Dermis microvascular lymphatic vessel endothelial cell (primary cell): ENCODE measurements at places on chromosomes 2 and 18. TPM values are rescaled to one million over a fixed set of nuclear protein-coding genes. Genes with fewer than 3 reads are reported as not detected.
A peak's percentile ranks its signal among the peaks of the same experiment; 100 is the strongest.

DNA sequence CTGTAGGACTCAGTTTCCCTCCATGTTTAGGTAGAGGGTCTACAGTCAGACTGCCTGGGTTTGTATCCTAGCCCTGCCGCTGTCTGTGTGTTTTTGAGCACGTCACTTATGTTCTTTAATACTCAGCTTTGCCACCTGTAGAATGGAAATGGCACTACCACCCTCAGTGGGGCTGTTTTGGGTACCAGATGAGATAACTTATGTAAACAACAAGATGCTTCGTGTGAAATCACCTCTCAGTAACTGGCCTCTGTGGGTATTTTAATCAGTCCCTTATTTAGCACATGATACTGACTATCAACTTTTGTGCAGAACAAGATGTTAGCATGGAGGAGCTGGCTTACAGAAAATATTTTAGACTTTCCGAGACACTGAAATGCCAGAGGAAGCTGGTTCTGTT lies 296.0 kb downstream of the LRRTM1 start:
- DNase-seq, result no peak

GRCh38 chr2:151899156-151899555 lies 70.9 kb upstream of the ARL5A start:
- DNase-seq, result no peak

DNA sequence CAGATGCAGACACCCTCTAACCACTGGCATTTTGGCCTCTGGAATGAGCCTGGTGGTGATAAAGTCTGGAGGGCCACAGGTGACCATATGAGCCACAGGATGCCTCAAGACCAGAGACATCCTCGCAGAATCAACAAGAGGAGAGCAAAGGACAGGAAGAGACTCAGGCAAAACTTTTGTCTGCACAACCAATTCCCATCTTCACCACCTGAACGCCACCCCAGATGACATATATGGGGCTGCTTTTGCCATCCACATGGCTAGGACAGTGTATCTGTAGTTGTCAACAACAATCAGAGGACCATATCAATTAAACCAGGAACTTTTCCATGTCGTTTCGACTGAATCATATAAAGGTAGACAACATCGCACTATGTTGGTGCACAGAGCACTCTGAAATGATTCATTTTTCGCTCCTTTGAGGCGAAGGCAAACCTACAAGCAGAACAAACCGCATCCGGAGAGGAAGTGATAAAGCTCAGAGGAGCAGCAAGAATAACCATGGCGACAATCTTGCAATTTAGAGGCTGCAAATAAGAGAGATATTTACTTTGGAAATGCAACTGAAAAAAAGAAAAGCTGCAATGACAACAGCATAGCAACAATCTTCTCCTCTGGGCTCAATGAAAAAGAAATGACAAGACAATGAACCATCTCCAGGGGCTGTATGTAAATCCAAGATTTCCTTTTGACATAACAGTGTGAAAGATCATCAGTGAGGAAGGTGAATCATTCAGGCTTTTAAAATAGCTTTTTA lies 204.5 kb downstream of the ARL4C start:
- no peak for DNase-seq

GRCh38 chr2:207313947-207314346 lies 148.2 kb upstream of the KLF7 start:
- DNase-seq, result no peak

GRCh38 chr2:195592105-195592504 lies 64.9 kb upstream of the SLC39A10 start:
- DNase-seq, result no peak

- DNase-seq, result no peak
These were observed 145.4 kb downstream of the DCDC2C start for GRCh38 chr2:3848776-3849175.

- DNase-seq, result peak; percentile 75
These were observed 78.1 kb downstream of the PIEZO2 start for GRCh38 chr18:11071300-11071699.

GRCh38 chr2:177244244-177244771 lies 20.2 kb downstream of the NFE2L2 start:
- DNase-seq, result no peak

DNA sequence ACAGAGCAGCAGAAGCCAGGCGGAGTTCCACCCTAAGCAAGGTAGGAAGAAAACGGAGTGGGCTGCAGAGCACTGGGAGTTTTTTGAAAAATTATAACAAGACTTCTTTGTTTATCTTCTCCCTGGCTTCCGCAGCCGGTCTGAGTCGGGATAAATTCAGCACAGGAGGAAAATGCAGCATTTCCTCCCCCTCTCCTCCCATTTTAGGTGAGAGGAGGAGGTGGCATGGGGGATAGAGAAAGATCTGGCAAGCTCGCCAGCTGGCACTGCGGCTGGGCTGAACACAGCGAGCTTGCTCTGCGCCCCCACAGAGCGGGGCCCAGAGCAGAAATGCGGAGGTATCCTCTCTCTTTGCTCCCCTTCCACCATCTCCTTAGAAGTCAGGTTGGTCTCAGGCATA lies 17.7 kb upstream of the CHRNA1 start:
- no peak for DNase-seq

DNA sequence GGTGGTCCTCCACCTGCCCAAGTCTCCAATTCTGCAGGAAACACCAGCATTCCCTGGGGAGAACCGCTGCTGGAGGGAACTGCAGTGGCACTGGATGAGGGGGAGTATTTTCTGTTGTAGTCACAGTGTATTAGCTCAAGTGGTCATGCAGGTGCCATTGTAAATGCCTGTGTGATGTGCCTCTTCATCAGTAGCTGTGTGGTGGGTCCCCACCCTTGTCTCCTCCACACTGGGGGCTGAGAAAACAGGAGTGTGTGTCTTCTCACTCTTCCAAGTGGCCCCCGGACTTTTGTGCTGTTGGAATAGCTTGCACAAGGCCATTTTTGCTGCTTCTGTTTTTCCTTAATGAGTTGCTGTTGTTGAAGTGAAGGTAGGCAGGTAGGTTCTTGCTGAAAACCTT lies 8.7 kb downstream of the NCK2 start:
- no peak for DNase-seq

GRCh38 chr2:64888591-64889309 lies 100.4 kb upstream of the SLC1A4 start:
- peak; percentile 50 for DNase-seq

- DNase-seq, result no peak
These were observed 230.6 kb upstream of the LRATD1 start for GRCh38 chr2:14401873-14402272.

DNA sequence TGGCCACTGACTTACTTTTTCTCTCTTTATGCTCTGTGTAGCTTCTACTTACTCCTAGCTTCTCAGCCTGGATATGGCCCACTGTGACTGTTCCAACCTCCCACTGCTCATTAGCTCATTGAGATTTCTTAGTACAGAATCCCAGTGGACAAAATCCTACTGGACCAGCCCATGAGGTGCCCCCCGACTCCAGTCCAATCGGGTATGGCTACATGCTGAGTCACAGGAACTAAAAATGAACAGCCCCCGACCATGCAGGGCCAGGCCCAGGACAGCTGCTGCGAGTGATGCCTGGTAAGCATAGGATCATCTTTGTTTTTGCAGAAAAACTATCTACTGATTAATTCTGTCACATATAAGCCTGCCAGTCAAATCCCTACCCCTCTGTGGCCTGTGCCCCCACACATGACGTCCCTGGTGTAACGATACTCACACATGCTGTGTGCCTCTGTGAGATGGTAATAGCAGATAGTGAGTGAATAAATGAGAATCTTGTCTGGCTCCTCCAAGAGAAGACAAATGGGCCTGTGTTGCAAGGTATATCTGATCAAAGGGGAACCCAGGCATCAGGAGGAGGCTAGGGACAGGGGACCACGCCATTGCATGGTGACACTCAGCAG lies 85.9 kb upstream of the KLF7 start:
- no peak for DNase-seq

DNA sequence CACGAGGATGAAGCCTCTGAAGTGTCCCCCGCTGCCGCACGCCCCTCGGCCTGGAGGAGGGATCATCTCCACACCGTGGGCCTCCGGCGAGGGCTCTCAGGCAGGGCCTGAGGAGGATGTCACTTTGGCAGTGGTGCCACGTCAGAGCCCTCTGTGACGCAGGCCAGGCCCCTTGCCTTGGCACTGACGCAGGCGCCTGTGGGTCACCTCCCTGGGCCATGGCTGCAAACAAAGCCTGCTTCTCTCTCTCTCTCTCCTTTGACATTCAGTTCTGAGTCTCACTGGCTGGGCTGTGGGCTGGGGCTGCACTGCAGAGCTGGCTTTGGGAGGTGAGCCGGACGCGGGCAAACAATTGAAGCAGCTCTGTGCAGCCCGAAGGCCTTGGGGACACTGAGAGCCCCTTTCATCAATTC lies 273.7 kb downstream of the TWIST2 start:
- DNase-seq, result no peak

- no peak for DNase-seq
These were observed 55.1 kb downstream of the AAK1 start for GRCh38 chr2:69588403-69588802.

- DNase-seq, result peak; percentile 19
These were observed 79.6 kb downstream of the OSBPL6 start for GRCh38 chr2:178273787-178274360.

DNA sequence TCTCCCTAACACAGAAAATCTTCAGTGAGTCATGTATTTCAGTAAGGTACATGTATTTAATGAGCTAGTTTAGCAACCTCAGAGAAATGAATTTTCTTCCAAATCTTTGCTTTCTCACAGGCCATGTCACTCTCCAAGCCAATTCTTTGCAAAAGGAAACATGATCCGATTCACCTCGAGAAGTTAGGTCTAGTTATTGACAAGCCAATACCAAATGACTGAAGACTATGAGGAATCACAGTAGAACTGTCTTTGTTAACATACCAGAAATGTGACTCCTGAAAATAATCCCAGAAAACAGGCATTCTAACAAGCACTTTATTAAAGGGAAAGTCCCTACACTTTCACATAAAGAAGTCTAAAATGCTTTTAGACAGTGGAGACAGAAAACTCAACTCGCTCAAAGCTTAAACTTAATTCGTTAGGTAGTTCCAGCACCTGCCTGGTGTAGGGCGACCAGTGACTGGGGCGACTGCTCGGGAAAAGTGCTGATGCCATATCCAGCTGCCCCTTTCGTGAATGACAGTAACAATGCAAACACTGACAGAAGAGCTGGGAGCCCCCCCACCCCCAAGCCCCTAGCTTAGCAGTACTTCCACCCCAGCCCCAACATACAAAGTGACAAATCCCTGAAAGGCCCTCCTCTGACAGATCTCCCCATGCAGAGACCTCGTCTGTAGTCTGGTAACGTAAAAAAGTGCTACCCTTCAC lies 1.8 kb downstream of the MEMO1 start:
- DNase-seq, result no peak

DNA sequence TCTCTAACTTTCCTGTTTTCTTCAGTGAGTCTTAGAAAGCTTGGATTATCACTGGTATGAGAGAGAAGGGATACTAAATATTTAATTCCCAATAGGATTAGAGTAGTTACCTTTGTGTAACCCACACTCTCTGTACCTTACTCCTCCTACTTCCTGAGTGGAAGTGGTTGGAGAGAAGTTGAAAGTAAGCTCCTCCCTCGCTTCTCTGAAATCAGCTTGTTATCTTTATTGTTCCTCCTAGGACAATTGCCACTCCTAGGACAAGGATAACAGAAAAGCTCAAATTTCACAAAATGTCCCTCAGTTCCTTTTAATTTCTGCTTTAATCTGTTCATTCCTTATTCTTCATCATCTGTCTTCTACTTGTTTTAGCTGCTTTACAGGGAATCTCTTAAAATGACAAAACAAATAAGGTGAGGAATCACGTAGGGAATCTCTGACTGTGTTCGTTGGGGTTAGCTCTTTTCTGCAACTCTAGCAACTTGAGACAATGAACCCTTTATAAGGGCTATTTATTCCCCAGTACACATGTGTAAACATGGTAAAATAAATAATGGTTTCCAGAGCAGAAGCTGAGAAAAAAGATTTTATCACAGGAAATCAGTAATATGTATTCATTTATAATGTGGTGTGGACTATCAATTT lies 8.6 kb downstream of the ITPRID2 start:
- no peak for DNase-seq

DNA sequence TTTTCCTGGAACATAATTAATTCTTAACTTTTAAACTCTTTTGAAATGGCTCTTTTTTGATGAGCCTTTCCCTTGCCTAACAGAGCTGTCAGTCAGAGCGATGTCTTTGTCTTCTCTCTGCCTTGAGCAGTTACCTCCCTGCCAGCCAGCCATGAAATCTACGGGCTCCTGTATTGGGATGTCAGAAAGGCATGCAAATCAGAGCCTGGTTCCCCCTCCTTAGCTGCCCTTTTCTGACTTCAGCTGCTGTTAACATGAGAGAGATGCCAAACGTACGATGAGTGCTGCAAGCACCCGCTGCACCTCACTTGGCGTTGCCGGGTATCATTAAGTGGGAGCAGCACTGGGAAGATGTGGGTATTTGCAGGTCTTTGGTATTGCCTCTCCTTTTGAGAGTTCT lies 131.4 kb upstream of the BOD1L2 start:
- no peak for DNase-seq

GRCh38 chr18:11883153-11883552 lies 25.0 kb downstream of the MPPE1 start:
- no peak for DNase-seq

DNA sequence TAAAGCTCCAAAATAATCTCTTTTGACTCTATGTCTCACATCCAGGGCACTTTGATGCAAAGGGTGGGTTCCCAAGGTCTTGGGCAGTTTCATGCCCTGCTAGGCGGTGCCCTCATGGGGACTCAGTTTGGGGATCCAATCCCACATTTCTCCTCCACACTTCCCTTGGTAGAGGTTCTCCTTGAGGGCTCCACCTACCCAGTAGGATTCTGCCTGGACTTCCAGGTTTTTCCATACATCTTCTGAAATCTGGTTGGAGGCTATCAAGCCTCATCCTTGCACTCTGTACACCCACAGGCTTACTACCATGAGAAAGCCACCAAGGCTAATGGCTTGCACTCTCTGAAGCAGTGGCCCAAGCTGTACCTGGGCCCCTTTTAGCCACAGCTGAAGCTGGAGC lies 49.8 kb upstream of the ERMN start:
- no peak for DNase-seq

DNA sequence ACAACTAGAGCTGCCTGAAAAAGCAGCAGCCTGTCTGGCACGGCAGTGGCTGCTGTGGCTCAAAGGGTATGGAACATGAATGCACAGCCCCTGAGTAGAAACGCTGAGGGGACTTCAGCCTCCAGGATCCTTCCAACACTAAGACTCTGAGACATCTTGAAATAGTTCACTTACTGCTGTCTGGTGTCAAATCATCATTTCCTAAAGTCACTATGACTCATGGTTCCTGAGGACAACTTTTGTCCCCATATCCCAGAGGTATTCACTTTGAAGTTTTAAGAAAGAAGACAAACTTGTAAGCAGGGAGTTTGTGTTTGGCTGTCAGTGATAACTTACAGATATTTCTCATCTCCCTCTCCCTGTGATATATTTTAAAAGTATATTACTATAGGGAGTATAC lies 33.3 kb upstream of the NEB start:
- no peak for DNase-seq

EVA1A gene
- 40.2 and 52.1 TPM in 2 replicates for total RNA-seq

NYAP2 gene
- total RNA-seq, result not detected in 2 replicates

ASXL2 gene
- 4.1 and 7.2 TPM in 2 replicates for total RNA-seq

RALB gene
- total RNA-seq, result 181 and 182 TPM in 2 replicates

DSEL gene
- total RNA-seq, result 8.5 and 19.3 TPM in 2 replicates

ALLC gene
- not detected in 2 replicates for total RNA-seq

RTP5 gene
- total RNA-seq, result not detected in 2 replicates

RAPGEF4 gene
- total RNA-seq, result 14.2 and 17.7 TPM in 2 replicates

HOXD10 gene
- total RNA-seq, result 7.8 and 9.9 TPM in 2 replicates

PROM2 gene
- total RNA-seq, result under 0.01 and 0.13 TPM in 2 replicates

SERPINB4 gene
- total RNA-seq, result 0.13 TPM in 1 of 2 replicates, not detected in the other

AQP12B gene
- total RNA-seq, result not detected in 2 replicates

LONRF2 gene
- not detected in 2 replicates for total RNA-seq

FER1L5 gene
- total RNA-seq, result not detected in 2 replicates
